ENCODE measurements at places on chromosomes 1 and 21.

DNA sequence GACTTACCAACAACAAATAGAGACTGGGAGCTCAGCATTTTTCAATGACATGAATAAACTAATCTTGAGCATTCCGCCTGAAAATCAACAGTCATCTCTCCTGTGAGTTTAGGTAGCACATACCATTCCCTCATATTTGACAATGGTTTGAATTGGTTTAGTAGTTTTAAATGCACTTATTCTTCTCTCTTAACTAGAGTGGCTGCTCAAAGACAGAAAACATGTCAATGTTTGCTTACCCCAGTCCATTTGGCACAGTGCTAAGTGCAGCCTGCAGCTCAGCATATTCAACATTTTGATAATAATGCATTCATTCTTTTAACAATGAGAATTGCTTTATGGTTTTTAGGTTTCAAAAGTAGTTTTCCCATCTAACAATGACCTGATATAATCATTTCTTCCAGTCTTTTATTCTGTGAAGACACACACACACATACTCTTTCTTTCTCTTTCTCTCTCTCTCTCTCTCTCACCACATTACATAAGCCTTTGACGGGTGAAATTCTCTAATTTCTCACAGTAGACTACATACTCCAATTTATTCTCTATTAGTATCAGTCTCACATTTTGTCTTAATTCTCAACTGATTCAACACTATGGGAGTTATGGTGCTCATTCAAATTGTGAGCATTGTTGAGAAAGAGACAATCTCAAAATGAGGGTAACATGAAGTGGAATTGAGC is 432.3 kb downstream of the LRRIQ3 start:
- DNase-seq, result no peak

GRCh38 chr1:46607345-46608130 is 3.5 kb upstream of the MKNK1 start:
- DNase-seq, result no peak

DNA sequence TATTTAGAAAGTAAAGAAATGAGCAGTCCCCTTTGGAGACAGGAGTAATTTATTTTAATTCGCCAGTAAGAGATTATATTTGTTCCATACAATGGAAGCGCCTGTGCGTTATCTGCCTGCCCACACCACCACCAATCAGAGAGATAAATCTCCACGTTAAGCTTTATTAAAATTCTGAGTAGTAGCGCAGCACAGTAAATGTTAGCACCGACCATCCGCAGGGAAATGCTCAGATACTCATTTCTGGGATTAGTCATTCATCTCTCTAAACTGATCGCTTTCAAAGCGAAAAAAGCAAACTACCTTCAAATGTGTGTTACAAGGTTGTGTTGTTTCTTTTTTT is 1.2 kb downstream of the ETS2 start:
- no peak for DNase-seq

- DNase-seq, result peak; percentile 77
Measured at GRCh38 chr1:225712391-225712790, 59.5 kb upstream of the ENAH start.

- DNase-seq, result no peak
Measured at GRCh38 chr1:18661404-18662285, 31.0 kb downstream of the PAX7 start.

- no peak for DNase-seq
Measured at GRCh38 chr1:165050246-165050645, 306.3 kb downstream of the LMX1A start.

Measured in fibroblast of villous mesenchyme (primary cell).